ENCODE measurements at places on chromosomes 16 and 17. TPM values are rescaled to one million over a fixed set of nuclear protein-coding genes. Genes with fewer than 3 reads are reported as not detected.
A peak's percentile ranks its signal among the peaks of the same experiment; 100 is the strongest.

- DNase-seq, result no peak
Observed at GRCh38 chr16:21985524-21985923, 15.4 kb downstream of the PDZD9 start.

GRCh38 chr16:23959072-23959751 is 123.4 kb downstream of the PRKCB start:
- no peak for DNase-seq

- DNase-seq, result peak; percentile 58
Observed at GRCh38 chr17:21513012-21513570, 136.9 kb downstream of the KCNJ12 start.

Gene C1QL1
- 0.41 TPM for total RNA-seq

GRCh38 chr17:9151091-9151490 is 129.8 kb downstream of the NTN1 start:
- no peak for DNase-seq

Gene KRTAP2-2
- total RNA-seq, result not detected

Gene SLC5A10
- not detected for total RNA-seq

GRCh38 chr17:60167065-60167741 is 17.4 kb downstream of the CA4 start:
- no peak for DNase-seq

GRCh38 chr17:42783062-42783790 is 2.8 kb downstream of the WNK4 start:
- no peak for DNase-seq
